Fibroblast of the conjunctiva (primary cell): ENCODE measurements at places on chromosomes 16 and 17.

- no peak for DNase-seq
Measured at GRCh38 chr17:81558941-81559806, 7.0 kb upstream of the FAAP100 start.

GRCh38 chr17:27339198-27339835 lies 45.4 kb downstream of the WSB1 start:
- no peak for DNase-seq

GRCh38 chr16:80047842-80048241 lies 447.3 kb upstream of the MAF start:
- DNase-seq: no peak

DNA sequence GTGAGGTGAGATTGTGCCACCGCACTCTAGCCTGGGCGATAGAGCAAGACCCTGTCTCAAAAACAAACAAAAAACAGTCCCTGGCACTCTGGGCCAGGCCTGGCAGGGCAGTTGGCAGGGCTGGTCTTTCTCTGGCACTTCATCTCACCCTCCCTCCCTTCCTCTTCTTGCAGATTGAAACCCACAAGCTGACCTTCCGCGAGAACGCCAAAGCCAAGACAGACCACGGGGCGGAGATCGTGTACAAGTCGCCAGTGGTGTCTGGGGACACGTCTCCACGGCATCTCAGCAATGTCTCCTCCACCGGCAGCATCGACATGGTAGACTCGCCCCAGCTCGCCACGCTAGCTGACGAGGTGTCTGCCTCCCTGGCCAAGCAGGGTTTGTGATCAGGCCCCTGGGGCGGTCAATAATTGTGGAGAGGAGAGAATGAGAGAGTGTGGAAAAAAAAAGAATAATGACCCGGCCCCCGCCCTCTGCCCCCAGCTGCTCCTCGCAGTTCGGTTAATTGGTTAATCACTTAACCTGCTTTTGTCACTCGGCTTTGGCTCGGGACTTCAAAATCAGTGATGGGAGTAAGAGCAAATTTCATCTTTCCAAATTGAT lies 24.8 kb downstream of the STH start:
- DNase-seq: no peak

- no peak for DNase-seq
Measured at GRCh38 chr16:63653044-63653839, 1468.6 kb downstream of the CDH11 start.

- no peak for DNase-seq
Measured at GRCh38 chr16:72901000-72901627, 146.8 kb downstream of the ZFHX3 start.

- DNase-seq: no peak
Measured at GRCh38 chr17:72173499-72174116, 52.8 kb downstream of the SOX9 start.

- DNase-seq: no peak
Measured at GRCh38 chr16:1194665-1195392, 30.2 kb downstream of the TPSG1 start.

DNA sequence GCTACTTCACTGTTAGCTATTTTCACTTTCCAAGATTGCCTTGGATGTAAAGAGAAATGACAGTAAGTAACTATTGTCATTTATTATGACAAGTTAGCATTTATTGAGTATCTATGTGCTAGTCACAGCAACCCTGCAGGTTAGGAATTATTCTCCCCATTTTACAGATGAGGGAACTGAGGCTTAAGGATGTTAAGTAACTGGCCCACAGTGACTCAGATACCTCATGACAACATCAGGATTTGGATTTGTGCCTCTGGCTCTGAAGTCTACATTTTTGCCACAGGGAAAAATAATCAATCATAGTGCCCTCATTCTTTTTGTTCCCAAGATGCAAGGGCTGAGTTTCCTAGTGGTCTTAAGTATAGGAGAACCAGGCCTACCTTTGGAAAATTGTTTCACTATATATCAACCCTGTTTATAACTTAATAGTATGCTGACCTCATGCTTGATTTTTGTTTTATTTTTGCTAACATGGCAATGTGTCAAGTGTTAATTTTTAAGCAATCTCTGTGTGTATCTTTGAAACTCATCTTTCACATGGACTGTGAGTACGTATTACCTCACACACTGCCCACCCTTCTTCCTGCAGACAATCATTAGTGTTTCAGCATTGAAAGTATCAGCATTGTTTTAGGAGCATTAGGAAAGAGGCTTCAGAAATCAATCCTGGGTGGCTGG lies 105.0 kb downstream of the TANGO6 start:
- DNase-seq: no peak

DNA sequence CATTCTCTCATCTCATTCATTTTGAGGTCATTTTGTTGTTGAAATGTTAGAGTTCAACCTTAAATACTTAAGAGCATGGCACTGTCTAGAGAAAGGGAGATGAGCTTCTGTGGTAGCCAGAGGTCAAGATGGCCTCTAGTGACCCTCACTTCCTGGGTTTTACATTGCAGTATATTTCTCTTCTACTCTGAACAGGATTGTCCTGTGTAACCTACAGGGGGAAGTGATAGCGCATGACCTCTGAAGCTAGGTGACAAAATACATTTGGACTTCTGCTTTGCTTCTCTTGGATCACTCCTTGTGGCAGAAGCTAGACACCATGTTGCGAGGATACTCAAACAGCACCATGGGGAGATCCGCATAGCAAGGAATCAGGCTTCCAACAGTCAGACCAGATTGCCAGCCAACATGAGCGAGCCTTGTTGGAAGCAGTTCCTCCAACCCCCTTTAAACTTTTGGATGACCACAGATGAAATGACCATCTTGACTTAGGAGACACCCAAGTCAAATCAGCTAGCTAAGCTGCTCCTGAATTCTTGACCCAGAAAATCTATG lies 748.4 kb downstream of the MAF start:
- no peak for DNase-seq

DNA sequence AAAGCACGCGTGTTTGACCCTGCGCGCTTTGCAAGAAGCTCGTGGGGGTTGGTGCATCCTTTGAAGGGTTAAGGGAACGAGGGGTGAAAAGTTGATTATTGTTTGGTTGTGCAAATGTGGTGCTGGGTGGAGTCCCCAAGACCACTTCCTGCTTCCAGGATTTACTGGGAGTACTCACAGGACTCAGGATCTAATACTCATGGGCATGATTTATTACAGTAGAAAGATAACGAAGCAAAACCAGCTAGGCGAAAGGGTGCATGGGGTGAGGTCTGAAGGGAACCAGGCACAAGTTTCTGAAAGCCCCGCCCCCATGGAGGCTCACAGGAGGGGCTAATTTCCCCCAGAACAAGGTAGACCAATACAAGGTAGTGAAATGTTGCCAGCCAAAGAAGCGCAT lies 58.8 kb downstream of the RPTOR start:
- no peak for DNase-seq

DNA sequence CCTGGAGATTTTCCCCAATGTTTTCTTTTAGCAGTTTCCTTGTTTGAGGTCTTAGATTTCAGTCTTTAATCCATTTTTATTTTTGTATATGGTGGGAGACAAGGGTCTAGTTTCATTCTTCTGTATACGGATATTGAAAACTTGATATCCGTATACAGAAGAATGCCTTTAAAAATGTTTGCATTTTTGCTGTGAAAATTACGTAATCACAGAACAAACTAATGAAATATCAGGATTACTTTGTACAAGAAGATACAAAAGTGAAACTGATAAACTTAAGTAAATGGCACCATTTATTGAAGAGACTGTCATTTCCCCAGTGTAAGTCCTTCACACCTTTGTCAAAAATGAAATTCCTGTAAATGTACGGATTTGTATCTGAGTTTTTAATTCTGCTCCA lies 13.3 kb downstream of the CEP112 start:
- DNase-seq: no peak

GRCh38 chr16:50430076-50430475 lies 61.3 kb upstream of the BRD7 start:
- peak; percentile 2 for DNase-seq
